ENCODE measurements at places on chromosomes 4 and X.

GRCh38 chrX:105837232-105837631 is 14.9 kb downstream of the NRK start:
- no peak for DNase-seq

GRCh38 chr4:98784947-98785706 is 126.7 kb upstream of the TSPAN5 start:
- DNase-seq: no peak

GRCh38 chr4:54709400-54709799 is 51.6 kb downstream of the KIT start:
- DNase-seq: no peak

- DNase-seq: no peak
These were observed 3.7 kb upstream of the GUF1 start for GRCh38 chr4:44674471-44674870.

GRCh38 chr4:6746721-6747293 is 30.8 kb downstream of the BLOC1S4 start:
- DNase-seq: no peak

DNA sequence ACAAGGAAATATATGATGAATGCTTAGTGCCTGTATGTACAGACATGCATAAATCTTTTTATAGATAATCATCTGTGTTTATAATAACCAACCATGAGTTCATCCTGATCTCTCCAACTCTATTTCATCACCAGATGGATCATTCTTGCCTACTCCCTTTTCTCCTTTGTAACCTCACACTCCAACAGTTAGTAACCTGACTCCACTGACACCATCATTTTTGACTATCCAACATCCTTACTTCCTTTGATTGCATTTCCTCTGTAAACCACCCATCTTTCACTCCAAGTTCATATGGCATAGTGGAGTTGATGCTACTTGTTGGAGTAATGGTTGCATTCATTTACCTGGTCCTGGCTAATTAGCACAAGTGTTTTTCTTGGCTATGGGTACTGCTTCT is 170.6 kb downstream of the ZNF330 start:
- no peak for DNase-seq

DNA sequence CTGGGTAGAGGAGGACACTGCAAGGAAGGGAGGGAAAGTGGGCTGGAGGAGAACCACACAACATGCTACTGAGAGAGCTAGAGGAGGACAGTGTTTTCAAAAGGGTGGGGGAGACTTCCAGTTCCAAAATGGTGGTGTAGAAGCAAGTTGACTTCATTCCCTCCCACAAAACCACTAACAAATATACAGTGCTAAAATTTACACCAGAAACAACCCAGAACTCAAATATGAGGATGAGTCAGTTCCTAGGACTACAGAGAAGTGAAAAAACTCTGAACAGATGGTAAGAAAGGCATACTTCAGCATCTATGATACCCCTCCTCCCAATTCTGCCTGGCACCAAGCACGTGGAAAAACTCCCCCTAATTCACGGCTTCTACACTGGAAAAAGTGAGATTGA is 9.8 kb downstream of the AADAT start:
- DNase-seq: no peak

DNA sequence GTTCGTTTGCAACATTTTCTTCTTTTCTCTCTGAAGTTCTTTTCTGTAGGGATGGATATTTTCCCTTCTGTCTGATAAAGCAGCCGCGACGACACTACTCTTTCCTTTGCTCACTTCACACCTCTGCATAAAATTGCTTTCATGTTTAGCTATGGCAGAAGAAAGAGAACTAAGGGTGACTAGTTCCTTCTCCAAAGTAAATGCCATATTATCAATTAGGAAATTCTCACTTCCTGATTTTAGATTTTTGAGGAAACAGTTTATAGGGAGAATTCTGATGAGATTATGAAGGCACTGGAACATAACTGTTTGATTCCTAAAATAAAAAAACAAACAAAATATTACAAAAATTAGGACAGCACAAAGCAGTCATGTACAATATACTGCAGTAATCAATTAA is 29.2 kb downstream of the FANCB start:
- no peak for DNase-seq

- no peak for DNase-seq
These were observed 21.5 kb upstream of the HTRA3 start for GRCh38 chr4:8248091-8248490.

GRCh38 chr4:36568575-36568974 is 287.2 kb downstream of the DTHD1 start:
- DNase-seq: no peak

GRCh38 chr4:142917678-142918077 is 71.6 kb upstream of the INPP4B start:
- DNase-seq: no peak
